Retinal pigment epithelial cell (primary cell): ENCODE measurements at places on chromosomes 6 and 20.

- no peak for DNase-seq
These were observed 48.3 kb upstream of the IPCEF1 start for GRCh38 chr6:154404791-154405400.

DNA sequence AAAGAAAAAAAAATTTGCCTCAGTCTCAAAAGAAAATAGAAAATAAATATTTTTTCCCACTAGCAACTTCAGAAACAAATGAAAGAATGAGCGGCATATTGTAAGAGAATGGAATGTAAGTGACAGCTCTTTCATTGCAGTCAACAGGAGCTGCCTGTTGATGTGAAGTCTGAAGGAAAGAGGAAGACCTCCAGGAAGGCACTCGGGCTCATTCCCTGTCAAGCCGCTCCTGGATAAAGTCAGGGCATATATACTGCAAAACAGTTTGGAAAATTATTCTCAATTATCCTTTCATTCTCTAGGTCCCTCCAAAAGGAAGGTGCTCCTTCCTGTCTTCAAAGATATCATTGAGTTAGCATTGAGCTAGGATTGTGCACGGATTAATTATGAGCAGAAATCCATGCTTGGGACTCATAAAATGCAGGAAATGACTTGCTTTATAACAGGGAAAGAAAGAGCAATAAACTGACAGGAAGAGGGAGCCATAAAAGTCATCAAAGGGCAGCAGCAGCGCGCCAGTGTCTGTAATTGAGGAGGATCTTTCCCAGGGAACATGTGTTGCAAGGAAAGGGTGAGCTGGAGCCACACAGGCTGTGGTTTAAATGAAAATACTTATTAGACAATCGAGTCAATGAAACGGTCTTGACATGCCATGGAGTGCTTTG lies 218.2 kb downstream of the C6orf118 start:
- no peak for DNase-seq

DNA sequence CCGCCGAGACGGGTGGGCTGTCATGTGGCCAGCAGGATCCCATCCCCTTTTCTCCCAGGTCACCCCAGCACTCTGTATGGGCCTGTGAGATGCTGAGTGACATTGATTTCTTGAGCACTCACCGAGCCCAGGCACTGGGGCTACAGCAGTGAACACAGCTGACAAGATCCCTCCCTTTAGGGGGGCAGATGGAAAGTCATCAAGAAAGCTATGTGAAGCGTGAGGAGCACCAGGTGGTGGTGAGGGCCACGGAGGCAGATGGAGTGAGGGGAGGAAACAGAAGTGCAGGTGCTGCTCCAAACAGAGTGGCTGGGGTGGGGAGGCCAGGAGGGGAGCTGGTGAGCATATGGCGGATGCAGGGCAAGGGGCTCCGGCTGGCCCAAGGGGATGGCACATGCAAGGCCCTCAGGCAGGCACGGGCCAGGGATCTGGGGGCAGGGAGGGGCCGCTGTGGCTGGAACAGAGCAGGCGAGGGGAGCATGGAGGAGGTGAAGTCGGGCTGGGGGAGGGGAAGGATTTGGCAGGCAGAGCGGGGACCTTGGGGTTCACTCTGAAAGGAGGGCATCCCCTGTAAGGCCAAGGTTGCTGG lies 184.0 kb downstream of the BMP7 start:
- no peak for DNase-seq

DNA sequence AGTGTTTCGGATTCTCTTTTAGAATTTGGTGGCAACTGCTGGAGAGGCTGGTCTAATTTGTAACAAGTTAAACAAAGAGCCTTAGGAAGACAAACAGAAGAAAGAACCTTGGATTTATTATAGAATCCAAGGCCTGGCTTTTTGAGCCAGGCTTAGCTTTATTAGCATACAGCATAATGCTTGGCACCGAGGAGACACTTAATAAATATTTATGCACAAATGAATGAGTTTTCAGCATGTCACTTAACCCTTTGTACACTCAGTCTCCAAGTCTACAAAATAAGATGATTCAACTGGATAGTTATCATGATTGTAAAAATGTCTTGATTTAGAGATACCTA lies 38.2 kb upstream of the AFDN start:
- DNase-seq = no peak

DNA sequence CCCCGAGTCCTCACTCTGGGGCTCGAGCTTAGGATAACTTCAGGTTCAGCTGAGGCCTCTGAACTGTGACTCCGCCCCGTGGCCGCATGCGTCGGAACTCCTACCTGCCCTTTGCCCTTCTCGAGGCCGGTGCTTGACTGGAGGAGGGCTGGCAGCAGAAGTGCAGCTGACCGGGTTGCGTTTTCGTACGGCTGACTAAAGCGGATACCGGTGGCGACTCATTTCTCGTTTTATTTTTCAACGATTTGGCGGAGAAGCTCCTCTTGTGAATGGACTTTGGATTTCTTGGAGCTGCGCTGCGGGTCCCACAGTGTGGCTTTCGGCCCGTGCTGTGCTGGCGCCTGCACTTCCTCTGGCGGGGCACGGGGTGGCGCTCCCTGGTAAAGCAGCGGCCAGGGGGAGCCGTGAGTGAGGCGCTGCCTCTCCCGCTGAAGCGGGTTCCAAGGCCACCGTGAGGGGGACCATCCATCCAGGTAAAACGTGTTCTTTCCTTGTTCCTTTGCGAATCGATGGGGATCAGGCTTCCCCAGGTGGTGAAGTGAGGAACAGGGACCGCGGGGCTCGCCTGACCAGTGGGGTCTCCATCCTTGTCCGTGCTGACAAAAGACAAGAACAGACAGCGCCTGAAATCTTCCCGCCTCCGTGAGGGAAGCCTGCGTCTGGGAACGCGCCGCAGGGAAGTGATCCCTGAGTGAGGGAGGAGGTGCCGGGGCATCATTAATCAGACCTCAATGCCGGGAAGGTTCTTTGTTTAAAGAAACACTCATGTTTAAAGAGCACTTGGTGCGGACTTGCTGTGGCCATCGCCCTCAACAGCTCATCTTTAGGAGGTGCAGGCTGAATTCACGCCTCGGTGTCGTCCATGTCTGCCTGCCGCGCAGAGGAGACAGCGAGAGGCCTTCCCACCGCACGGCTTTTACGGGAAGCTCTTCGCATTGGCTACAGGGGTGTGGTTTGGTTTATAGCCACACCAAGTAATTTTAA lies 38.8 kb downstream of the ERMARD start:
- DNase-seq = no peak

DNA sequence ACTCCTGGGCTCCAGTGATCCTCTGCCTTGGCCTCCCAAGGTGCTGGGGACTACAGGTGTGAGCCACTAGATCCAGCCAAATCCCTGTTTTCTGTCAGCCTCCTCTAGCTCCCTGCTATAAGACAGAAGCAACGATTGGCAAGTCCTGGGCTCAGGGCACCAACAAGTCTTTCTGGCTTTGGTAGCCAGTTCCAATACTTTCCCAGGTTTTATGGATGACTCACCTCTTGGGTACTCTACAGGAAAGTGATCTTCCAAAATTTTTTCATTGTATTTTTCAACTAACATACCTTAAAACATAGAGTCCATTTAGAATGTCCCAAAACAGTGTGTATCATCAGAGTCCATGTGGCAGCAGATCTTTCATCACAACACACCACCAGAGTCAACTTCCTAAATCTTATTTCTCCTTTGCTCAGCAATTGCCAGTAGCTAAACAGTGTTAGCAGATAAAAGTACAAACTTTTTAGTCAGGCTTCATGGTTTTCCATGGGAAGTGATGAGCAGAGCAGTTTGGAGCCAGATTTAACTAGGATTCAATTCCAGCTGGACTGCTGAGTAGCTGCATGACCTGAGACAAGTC lies 13.3 kb downstream of the GABBR1 start:
- no peak for DNase-seq

DNA sequence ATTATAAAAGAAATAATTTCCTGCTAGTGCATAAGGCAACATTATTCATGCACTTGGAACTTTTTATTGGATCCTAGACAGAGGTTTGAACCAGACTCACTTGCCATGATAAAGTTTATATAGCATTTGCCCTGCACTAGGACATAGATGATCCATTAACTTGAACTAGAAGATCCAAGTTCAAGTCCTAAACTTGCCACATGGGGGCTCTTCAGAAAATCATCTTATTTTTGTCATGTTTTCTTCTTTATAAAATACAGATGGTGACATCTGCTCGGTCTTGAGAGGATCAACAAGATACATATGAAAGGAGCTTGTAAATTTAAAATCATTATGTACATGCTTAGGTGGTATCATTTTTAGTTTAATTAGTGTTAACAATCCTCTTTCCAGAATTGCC lies 94.5 kb downstream of the SIM1 start:
- DNase-seq = no peak

GRCh38 chr6:127176146-127176545 lies 57.7 kb downstream of the RSPO3 start:
- DNase-seq = peak; percentile 22

DNA sequence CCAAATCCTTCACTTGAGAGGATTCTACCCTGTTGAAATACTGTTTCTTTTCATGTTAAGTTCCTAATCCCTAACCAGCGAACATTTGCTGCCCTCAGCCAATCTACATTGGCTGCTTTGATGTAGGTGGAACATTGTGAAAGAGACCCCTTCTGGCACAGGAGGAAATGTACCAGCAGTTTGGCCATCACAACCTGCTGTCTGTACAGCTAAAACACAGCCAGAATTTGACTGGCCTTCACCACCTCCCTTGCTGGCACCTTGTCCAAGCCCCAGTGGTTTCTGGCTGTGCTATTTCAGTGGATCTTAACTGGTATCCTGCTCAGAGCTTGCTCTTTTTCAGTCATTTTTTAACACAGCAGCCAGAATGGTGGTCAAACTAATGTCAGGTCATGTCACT lies 202.1 kb upstream of the EPHA7 start:
- DNase-seq = no peak

- DNase-seq = no peak
These were observed 59.0 kb downstream of the AFG1L start for GRCh38 chr6:108353853-108354252.

- DNase-seq = no peak
These were observed 505 bp downstream of the SNAI1 start for GRCh38 chr20:49983123-49983847.

GRCh38 chr6:157994125-157994795 lies 12.6 kb downstream of the SYNJ2 start:
- no peak for DNase-seq

- no peak for DNase-seq
These were observed 135.4 kb downstream of the MTFR2 start for GRCh38 chr6:136114661-136115060.

DNA sequence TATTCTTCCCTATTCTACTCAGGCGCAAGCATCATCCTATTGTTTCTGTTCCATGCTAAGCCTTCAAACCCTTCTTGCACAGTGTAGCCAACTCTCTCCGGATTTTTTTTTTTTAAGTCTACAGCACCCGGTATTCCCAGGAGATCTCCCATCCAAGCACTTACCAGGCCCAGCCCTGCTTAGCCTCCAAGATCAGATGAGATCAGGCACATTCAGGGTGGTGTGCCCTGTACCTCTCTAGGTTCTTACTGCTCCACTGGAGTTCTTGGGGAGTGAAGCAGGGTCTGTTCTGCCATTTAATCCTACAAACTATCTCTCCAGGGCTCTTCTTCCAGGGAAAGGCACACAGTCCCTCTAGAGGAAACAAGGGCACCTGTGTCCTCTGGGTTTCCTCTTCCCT lies 14.9 kb upstream of the NUP153 start:
- DNase-seq = no peak

GRCh38 chr6:29656157-29656556 lies 735 bp upstream of the MOG start:
- DNase-seq = no peak

DNA sequence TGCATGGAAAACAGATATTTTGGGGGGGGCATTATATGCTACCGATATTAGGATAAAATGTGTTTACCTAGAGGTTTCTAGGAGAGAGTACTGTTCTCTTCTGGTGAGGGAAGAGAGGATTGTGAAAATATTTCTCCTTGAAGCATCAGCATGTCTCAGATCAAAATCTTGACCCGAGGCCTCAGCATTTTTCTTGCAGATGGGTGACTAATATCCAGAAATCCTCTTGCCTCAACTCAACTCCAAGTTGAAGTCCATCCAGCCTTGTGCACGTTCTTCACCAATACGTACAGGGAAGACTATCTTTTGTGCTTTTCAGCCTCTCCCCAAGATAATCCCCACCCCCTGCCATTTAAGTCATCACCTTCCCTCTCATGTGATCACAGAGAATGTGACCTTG lies 59.5 kb downstream of the PRND start:
- no peak for DNase-seq

DNA sequence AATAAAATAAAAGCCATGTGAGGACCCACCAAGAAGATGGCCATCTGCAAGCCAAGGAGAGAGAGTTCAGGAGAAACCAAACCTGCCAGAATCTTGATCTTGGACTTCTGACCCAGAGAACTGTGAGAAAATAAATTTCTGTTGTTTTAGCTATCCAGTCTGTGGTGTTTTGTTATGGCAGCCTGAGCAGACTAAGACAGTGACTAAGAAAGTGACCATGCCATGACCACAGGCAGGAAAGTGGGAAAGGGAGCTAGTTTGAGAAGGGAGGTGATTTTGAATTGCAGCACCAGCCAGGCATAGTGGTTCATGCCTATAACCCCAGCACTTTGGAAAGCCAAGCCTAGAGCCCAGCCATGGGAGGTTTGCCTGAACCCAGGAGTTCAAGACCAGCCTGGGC lies 21.9 kb upstream of the C6orf62 start:
- no peak for DNase-seq

DNA sequence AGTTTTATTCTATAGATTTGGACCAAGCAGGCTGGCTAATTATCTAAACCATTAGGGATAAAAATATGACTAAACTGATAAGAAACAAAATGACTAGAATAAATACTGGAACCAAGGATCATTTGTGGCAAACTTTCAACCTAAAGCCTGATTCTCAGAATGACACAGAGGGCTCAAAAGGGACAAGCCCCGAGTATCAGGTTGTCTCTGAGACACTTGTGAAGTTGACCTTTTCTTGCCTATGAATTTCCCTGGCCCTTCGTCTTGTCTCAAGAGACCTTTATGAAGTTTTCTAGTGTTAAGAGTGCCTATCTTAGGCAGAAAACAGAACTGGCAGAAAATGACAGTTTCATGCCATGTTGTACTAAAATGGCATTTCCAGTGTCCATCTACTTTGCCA lies 68.3 kb downstream of the IMPG1 start:
- DNase-seq = no peak
